ENCODE measurements at places on chromosomes 11 and 22.

GRCh38 chr22:21064917-21065864, 19.4 kb downstream of the LRRC74B start:
- no peak for DNase-seq

GRCh38 chr11:128467610-128468041, 119.7 kb downstream of the ETS1 start:
- no peak for DNase-seq

- DNase-seq = no peak
Observed at GRCh38 chr22:44182588-44183286, 2.0 kb downstream of the PARVG start.

DNA sequence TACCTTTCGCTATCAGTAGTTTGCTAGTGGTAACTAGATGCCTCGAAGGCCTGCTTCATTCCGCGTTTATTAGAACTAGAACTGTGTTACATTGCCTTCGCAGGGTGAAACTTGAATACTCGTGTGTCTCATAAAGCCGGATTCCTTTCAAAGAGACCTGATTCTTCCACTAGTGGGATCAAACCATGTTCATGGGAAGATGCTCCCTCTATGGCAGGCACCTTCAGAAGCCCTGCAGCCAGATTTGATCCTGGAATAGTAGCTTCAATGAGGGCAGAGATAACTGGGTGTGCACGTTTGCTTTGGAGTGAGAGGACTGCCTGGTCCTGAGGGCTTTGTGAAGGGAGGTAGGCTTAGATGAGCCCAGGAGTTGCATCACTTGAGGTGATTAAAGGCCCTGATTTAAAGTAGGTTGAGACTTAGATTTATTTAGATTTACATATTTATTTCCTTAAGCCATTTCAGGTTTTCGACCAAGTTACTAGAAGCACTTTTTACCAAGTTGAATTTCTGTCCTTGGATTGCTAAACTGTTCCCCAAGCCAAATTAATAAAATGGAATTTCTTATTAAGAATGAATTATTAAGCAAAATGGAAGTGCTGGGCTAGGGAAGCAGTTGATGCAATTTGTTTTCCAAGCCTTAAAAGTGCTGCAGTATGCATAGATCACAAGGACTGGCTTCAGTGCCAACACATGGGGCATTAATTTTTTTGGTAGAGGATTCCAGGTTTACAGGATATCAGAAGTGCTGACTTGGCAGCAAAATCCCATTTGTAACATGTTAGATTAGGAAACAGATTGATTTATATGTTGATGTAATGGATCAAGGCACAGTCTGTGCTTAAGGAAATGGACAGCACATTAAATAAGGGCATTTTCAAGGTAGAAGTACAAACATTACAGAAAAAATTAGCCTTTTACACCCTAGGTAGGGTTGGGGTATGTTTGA, 32.9 kb downstream of the APLP2 start:
- DNase-seq = no peak

DNA sequence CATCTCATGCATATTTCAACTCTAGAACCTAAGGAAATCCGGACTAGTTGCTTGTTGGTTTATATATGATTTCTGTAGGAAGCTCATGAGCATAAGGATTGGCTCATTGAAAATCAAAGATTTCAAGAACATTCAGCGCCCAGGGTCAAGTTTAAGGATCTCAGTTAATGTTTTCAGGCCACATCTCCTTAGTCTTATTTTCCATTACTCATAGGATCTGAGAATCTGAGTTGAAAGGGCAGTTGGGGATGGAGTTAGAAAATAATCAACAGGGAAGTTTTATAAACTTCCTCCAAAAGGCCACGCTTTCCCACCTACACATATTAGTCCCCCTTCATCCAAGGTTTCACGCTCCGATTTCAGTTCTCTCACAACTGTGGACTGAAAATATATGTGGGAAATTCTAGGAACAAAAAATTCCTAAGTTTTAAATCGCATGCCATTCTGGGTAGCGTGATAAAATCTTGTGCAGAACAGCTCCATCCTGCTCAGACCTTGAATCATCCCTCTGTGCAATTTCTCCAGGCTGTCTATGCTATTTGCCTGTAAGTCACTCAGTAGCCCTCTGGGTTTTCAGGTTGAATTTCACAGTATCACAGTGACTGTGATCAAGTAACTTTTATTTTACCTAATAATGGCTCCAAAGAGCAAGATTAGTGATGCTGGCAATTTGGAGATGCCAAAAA, 160.2 kb downstream of the KIRREL3 start:
- no peak for DNase-seq

DNA sequence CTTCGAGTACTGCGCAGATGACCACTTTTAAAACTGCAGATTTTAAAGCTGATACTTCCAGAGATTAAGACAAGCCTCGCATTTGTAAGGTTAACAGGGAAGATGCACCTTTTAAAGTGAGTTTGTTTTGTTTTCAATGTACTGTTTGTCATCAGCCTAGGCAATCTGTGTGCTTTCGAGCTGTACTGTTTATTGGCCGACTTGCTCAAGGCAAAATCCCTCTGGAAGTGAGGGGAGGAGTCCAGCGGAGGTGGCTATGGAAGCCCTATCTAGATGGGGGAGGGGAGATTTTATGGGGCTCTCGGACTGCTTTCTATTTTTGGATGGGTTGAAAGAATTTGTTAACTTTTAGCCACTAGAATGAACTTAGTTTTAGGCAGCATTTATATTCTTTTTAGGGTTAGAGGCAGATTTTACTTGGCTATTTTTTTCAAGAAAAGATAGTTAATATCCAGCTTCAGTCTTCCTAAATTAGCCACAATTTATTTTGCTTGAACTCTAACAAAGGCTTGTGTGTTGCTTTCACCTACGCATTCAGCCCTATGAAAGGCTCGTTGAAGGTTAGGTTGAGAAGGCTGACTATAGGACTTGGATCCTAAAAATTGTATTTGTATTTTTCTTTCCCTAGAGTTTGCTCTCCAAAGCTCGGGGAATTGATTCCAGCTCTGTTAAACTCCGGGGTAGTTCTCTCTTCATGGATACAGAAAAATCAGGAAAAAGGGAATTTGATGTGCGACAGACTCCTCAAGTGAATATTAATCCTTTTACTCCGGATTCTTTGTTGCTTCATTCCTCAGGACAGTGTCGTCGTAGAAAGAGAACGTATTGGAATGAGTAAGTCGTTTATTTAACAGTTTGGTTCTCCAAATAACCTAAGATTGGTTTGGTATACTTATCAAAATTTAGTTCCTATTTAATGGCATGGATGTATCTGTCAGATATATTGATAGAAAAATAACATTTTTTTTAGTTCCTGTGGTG, 2.1 kb downstream of the WEE1 start:
- DNase-seq = no peak

DNA sequence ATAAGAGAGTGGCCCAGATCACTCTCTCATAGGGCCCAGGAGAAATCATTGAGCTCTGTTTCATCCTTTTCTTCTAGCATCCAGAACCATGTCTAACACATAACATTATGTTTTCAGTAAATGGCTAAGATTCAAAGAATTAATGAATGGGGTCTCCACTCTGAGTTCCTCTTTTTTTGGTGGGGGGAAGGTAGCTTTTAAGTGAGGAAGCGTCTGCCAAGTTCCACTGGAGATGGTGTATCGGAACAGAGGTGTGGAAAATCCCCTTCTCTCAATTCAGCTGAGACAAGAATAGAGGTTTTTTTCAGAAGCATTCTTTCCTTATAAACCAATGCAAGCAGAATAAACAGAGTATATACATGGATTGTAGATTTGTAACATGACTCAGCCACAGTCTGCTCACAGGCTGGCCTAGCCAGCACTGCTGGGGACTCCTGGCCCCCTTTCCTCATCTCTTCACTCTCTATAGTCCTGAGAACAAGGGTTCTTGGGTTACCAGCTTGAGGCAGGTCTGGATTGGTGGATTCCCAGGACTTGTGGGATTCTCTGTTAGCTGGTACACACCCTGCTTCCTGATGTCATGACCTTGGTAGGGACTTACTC, 97.2 kb downstream of the TRAF6 start:
- DNase-seq = no peak

- DNase-seq = no peak
Observed at GRCh38 chr11:109945626-109946321, 147.4 kb upstream of the ZC3H12C start.

DNA sequence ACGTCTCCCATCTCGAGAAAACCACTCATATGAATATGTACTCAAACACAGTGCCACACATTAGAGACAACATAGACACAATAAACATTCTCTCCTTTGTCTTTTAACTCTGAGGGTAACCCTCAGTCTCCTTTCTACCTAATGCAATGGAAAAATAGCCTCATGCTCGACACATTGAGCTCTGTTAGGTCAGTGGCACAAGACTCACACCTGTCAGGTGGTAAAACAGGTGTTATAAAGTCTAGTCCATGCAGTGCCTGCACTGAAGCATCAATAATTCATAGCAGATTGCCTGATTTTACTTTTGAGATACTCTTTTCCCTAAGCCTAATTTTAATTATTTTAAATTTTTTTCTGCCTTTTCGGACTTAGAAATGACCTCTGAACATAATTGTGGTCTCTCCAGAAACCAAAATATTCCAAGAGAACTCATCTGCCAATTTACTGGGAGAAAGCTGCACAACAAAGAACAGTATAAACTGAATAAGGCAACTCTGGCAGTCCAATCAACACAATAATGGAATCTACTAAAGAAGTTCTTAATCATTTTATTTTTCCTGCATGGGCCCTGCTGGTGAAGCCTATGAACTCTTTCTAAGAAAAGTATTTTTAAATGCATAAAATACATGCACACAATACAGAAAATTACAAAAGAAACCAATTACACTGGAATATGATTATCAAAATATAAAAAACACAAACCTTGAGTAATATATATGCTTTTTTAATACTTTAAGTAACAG, 9.9 kb downstream of the RDX start:
- no peak for DNase-seq

GRCh38 chr11:130536106-130537040, 87.9 kb downstream of the ADAMTS15 start:
- DNase-seq = no peak

- DNase-seq = no peak
Observed at GRCh38 chr22:45497351-45498145, 5.1 kb upstream of the FBLN1 start.

GRCh38 chr11:44624761-44625221, 59.3 kb downstream of the CD82 start:
- DNase-seq = no peak

GRCh38 chr11:4884361-4884760, 2.7 kb downstream of the OR51T1 start:
- DNase-seq = no peak

- no peak for DNase-seq
Observed at GRCh38 chr11:86159581-86159891, 85.0 kb upstream of the EED start.

GRCh38 chr11:44885919-44886789, 64.5 kb downstream of the TP53I11 start:
- DNase-seq = no peak

DNA sequence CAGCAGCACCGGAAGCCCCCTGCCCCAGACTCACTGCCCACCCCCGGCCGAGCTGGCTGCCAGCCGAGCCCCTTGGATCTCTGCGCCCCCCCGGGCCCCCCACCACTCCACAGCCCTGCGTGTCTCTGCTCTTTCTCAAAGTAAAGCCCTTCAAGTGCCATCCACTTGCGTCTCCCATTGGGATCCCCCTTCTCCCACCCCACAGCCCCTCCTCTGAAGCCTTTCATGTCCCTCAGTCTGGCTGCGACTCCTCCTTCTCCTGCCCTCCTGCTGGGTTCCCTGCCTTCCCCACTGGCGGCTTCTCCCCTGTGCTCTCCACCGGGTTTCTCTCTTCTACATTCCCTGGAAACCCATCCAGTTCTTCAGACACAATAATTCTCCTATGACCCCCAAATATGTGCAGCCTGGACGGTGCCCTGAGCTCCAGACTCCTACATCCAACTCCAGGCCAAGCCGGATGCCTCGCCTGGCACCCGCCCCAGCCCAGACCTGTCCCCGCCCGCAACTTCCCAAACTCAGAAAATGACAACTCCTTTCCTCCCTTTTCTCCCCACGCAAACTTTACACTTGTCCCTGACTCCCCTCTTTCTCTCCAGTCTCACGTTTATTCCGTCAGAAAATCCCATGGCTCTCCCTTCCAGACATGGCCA, 108.9 kb downstream of the WNT7B start:
- DNase-seq = no peak

DNA sequence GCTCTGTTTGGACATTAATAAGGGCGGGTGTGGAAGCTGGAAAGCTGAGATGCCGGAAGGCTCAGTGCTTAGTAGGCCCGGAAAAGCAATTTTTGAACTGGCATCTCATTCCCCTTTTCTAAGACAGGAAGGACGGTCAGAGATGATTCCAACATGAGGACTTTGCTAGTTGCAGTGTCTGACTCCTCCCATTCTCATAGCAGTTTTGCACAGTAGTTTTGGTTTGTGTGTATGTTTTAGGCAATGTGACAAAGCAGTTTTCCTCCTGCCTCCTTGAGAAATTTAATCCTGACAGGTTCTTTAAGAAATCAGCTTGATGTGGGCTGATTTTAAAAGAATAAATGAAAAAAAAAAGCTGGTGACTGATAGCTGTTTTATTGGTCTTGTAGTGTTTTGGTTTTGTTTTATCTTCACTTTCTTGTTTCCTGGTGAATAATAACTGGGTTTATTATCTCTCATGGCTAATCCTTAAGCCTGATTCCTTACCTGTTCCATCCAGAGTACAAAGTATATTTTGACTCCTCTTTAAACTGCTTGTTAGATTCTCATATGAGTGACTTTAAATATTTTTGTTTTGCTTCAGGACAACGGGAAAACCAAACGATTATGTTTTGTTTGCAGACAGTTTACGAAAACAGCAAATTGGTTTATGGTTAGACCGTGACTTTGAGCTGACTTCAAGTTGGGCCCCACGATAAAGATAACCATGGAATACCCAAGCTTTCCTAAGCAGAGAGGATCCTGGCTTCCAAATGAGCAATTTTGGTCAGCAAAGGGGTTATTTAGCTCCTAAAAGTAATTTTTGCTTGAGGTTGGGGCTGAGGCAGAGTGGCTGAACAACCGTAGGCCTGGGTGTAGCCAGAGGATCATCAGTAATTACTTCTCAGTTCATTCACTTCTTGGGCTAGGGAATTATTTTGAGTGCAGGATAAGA, 3.4 kb downstream of the PTPRJ start:
- DNase-seq = no peak

- DNase-seq = no peak
Observed at GRCh38 chr22:23481369-23481768, 98.7 kb downstream of the IGLL1 start.

DNA sequence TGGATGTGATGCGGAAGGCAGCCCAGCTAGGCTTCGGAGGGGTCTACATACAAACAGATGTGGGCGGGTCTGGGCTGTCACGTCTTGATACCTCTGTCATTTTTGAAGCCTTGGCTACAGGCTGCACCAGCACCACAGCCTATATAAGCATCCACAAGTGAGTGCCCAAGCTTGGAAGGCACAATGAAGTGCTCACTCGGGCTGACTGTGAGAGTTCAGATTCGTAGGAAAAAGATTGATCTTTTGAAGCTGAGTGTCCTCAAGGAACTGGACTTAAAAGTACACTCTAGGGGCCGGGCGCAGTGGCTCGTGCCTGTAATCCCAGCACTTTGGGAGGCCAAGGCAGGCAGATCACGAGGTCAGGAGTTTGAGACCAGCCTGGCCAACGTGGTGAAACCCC, 3.7 kb downstream of the ACAD8 start:
- no peak for DNase-seq

DNA sequence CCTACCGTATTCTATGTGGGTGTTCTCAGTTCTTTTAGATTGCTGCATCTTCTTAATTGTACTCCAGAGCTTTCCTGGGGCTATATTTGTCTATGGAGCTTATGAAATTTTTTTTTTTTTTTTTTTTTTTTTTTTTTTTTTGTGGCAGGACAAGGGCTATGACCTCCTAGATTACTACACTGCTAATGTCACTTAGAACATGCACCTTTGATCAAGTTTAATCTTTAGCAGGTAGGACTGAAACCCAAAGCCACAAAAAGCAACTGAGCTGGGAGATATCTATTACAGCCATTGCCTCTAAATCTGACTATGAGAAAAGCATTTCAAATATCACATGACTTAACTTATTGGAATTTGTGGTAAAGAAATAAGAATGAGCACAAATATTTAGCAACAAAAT, 21.7 kb upstream of the ABTB2 start:
- no peak for DNase-seq

Measured in activated CD4-positive, CD25-positive, alpha-beta regulatory T cell (primary cell).